Activated naive CD4-positive, alpha-beta T cell treated with Interleukin-2 at 50 U/mL for 16 hours (primary cell): ENCODE measurements at places on chromosomes 3 and 15.

DNA sequence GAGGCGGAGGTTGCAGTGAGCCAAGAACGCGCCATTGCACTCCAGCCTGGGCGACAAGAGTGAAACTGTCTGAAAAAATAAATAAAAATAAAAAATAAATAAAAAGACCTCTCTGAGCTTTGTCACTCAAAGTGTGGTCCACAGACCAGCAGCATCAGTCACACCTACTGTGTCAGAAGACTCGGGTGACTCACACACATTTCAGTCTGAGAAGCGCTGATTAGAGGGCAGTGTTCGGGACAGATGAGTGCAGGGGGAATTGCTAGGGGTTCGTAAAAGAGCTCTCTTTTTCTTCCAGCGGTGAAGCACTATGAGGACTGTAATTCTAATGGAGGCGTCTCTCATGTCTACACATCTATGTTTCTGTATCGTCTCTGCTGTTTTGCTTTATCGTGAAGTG is 5.7 kb downstream of the PODXL2 start:
- DNase-seq: no peak

DNA sequence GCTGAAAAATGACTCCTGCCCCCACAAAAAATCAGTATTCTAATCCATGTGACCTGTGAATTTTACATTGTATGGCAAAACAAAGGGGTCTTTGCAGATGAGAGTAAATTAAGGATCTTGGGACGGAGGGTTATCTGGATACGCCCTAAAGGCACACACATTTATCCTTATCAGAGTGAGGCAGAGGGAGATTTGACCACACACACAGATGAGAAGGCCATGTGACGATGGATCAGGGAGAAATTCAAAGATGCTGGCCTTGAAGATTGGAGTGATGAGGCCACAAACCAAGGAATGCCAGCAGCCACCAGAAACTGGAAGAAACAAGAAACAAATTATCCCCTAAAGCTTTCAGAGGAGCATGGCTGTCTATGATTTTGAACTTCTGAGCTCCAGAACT is 288.5 kb downstream of the XXYLT1 start:
- DNase-seq: no peak

DNA sequence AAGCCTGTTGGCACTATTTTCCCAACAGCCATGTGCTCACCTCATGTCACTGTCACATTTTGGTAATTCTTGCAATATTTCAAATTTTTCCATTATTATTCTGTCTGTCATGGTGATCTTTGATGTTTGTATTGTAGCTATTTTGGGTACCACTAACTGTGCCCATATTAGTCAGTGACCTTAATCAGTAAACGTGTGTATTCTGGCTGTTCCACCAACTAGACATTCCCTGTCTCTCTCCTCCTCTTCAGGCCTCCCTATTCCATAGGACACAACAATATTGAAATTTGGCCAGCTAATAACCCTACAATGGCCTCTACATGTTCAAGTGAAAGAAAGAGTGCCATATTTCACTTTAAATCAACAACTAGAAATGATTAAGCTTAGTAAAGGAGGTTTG is 88.6 kb downstream of the OPA1 start:
- DNase-seq: no peak

- no peak for DNase-seq
Observed at GRCh38 chr3:39941931-39942330, 132.5 kb downstream of the MYRIP start.

- DNase-seq: peak; percentile 45
Observed at GRCh38 chr3:141940194-141940776, 63.8 kb downstream of the ATP1B3 start.

DNA sequence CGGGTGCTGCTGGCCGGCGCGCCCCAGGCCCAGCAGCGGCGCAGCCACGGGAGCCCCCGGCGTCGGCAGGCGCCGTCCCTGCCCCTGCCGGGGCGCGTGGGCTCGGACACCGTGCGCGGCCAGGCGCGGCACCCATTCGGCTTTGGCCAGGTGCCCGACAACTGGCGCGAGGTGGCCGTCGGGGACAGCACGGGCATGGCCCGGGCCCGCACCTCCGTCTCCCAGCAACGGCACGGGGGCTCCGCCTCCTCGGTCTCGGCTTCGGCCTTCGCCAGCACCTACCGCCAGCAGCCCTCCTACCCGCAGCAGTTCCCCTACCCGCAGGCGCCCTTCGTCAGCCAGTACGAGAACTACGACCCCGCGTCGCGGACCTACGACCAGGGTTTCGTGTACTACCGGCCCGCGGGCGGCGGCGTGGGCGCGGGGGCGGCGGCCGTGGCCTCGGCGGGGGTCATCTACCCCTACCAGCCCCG is 777 bp downstream of the LOXL1 start:
- peak; percentile 53 for DNase-seq

DNA sequence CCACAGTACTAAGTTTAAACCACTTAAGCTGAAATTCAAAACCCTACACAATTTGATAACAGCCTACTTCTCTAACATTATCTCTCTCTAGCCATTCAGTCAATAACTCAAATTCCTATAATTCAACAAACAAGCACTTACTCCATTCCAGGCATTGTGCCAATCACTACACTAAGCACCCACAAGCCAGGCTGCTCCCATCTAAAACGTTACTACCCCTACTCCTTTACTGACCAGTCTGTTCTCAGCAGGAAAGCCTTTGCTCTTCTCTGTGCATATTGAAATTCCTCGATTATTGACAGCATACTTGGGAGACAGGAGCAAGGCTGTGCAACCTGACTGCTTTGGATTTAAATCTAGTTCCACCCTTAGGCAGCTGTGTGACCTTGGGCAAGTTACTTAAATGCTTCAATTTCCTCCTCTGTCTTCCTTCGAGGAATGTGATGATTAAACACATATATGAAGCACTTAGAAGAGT is 177.2 kb upstream of the THBS1 start:
- DNase-seq: no peak

DNA sequence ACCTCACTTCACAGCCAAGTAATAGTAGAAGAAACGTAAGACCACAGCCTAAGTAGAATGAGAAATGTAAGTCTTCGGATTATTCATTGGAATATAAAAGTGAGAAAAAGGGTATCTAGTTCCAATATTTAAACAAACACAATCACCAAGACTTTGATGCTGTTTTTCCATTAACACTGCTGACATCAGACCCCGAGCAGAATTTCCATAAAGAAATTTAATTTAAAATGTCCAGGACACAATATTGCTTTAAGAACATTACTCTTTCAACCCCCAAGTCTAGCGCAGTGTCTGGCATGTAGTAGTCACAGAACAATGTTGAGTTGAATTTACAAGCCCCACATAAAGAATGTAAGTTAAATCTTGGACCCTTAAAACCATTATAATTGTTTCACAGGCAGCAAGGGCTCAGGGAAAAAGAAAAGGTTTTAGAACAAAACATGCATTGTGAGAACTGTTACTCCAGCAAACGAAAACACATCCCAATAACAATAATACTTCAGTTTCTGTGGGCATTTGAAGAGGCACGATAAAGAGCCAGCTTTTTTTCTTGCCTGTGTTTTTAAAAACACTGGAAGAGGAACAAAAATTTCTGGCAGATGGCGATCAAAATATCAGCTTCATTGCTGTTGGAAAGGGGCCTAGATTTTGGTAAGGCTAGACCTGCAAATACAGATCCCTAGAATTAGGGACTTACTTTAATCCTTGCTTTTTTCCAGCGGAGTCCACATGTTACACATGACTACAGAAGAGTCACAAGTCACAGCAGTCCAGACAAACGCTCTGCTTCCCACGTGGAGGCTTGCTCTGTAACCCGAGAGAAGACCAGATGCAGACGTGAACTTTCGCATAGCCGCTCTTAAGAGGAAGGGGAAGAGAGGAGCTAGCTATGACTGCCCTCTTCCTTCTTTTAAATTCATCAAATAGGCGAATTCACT is 77.9 kb upstream of the IGSF10 start:
- DNase-seq: no peak

DNA sequence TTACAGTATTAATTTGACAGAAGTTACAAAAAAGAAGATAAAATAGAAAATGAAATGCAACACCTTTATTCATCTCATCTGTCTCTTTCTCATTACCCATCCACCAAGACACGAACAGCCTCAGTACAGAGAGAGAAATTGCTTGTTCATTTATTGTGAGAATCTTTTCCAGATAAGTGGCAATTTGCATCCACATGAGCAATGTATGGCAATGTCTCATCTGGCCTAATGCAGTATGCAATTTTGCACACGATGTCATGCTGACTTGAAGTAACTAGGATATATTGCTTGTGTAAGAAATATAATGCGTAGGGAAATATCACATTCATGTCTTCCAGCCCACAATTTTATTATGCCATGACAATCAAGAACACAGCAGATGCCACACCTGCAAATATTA is 866.9 kb downstream of the ROBO1 start:
- DNase-seq: no peak

GRCh38 chr15:39784638-39785037 is 2.0 kb upstream of the FSIP1 start:
- DNase-seq: no peak

- peak; percentile 73 for DNase-seq
Observed at GRCh38 chr3:187150599-187150998, 11.3 kb upstream of the RPL39L start.

DNA sequence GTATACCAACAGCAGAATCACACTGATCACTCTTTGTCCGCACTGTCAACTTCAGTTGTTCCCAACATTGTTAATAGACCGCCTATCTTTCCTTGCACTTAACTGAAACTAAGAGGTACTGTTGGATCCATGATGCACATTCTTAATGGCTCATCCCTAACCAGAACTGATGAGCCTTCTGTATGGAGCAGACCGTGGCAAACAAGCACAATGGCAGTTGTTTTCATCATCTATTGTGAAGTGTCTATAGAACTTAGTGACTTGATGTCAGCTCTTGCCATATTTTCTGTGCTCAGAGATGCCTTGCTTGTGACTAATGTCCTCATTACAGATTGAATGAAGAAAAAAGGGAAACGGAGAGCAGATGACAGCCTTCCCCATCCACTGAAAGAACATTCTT is 347.4 kb downstream of the NLGN1 start:
- no peak for DNase-seq

DNA sequence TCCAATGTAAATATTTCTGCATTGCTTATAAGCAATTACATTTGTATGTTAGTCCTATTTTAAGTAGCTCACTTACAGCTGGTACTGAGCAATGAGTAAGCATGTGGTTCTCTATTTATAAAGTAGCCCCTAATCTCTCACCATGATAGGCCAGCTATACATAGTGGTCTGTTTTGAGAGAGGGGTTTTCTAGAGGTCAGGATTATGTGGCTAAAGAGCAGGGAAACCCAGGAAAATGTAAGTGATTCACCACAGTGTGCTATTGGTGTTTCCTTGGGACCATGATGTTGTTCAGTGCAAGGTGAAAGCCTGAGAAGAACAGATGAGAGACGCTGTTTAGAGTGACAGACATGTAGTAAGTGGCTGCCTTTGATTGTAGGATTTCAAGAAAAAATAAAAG is 26.4 kb downstream of the RBMS3 start:
- no peak for DNase-seq
